ENCODE measurements at places on chromosomes 2 and 18. TPM values are rescaled to one million over a fixed set of nuclear protein-coding genes. Genes with fewer than 3 reads are reported as not detected.

- no peak for DNase-seq
Measured at GRCh38 chr2:206160807-206161179, 1.1 kb downstream of the EEF1B2 start.

Gene SERPINB12
- not detected for total RNA-seq

- DNase-seq = no peak
Measured at GRCh38 chr2:16382451-16382850, 283.2 kb downstream of the CYRIA start.

Gene STK39
- total RNA-seq = 16.9 TPM

- no peak for DNase-seq
Measured at GRCh38 chr2:233833345-233833744, 21.0 kb downstream of the HJURP start.

GRCh38 chr2:154198866-154199265 is 327.1 kb downstream of the GALNT13 start:
- no peak for DNase-seq

Gene TUBA4B
- total RNA-seq = not detected

Gene GALNT13
- not detected for total RNA-seq

DNA sequence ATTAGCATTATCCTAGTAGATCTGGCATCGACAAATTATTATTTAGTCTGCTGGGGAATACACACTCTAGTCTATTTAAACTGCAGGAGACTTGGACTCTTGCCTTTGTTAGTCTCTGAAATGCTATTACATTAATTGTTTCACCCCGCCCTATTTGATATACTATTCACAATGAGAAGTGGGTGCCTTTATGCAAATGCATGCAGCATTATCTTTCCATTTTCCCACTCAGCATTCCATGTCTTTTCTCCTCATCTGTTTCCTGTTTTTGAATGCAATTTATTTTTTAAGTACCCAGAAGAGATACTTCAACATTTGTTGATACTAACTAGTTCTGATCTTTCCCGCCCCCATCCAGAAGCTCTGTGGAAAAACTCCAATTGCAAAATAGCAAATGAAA is 395.3 kb upstream of the NXPH2 start:
- no peak for DNase-seq

GRCh38 chr2:216888081-216888480 is 28.2 kb upstream of the TNP1 start:
- no peak for DNase-seq

Gene MEP1B
- total RNA-seq = not detected
